ENCODE measurements at places on chromosomes 1 and 21. TPM values are rescaled to one million over a fixed set of nuclear protein-coding genes. Genes with fewer than 3 reads are reported as not detected.
A peak's percentile ranks its signal among the peaks of the same experiment; 100 is the strongest.

Gene NUP210L
- total RNA-seq, result 0.05 TPM

Gene COP1
- 36.5 TPM for total RNA-seq

Gene CYP4Z1
- not detected for total RNA-seq

DNA sequence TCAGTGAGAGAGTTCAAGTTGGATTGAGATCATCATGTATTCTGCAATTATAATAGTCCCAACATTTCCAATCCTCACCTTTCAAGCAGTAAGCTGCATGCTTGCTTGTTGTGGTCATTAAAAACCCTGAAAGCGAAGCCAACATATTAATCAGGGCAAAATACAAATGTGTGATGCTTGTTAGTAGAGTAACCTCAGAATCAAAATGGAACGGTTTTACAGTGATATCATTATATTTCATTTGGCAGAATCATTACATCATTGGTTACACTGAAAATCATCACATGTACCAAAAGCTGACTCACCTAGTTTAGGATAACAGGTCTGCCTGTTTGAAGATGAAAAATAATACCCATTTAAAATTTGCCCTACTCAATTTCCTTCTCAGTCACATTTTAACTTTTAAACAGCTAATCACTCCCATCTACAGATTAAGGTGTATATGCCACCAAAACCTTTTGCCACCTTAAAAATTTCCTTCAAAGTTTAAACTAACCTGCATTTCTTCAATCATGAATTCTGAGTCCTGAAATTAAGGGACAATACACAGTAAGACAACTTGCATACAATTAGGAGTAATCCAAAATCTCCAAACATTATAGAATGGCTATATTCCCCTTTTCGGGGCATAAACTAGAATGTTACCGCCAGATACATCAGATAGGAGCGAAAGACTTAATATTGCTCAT is 3.5 kb downstream of the GAS5 start:
- H3K36me3 ChIP-seq, result peaks cover 42% of the 10 kb centered on the region
- H3K27ac ChIP-seq, result peak overlapping the region; percentile 96
- peak overlapping the region; percentile 79 for H3K4me3 ChIP-seq
- peaks cover 30% of the 10 kb centered on the region for H3K4me1 ChIP-seq
- H3K27me3 ChIP-seq, result no peaks in the 10 kb centered on the region
- DNase-seq, result no peak

DNA sequence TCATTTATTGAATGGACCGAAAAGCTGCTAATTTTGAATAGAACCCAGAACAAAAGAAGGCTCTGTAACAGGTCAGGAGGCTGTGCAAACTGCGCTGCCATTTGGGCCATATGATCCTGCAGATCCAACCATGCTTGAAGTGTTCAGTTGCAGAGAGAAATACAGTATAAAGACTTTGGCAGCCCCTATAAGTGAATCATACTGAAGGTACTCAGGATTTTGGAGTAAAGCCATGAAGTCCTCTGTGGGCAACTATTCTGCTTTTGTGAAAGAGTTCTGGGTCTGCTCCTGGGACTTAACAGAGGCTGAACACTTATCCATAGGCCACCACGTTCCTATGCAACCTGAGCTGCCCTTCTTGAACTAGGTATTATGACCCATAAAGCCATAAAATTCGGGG is 1613.6 kb upstream of the PRMT6 start:
- no peaks in the 10 kb centered on the region for H3K27me3 ChIP-seq
- no peak overlapping the region for H3K27ac ChIP-seq
- H3K4me1 ChIP-seq, result no peaks in the 10 kb centered on the region
- H3K4me3 ChIP-seq, result no peak overlapping the region
- no peaks in the 10 kb centered on the region for H3K36me3 ChIP-seq

DNA sequence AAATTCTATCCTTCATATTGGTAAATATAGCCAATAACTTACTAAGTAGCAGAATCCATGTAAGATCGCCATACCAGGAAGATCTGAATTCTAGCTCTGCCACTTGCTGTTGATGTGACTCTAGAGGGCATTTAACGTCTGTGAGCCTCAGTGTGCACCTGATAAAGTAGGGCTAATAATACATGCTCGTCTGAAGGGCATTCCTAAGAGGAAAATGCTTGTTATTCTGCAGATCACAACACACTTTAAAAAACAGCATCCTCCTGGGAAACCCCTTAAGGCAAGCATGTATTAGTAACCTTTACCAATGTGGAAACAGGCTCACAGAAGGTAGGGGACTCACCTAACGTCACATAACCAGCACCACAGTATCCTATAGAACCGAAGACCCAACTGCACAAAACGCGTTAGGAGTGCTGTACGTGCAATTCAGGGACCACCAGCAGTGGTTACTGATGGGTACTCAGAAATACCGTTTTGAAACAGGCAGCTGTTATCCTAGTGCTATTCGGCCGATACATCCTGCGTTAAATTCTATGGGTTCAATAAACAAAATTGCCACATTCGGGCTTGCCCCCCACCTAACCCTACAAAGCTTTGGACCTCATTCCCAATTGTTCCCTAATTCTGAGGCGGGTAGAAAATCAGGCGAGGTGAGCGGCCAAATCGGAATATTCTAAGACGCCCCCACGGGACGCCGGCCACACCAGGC is 758 bp downstream of the DEPDC1 start:
- peaks cover 9% of the 10 kb centered on the region for H3K4me1 ChIP-seq
- no peaks in the 10 kb centered on the region for H3K27me3 ChIP-seq
- peak overlapping the region; percentile 97 for H3K27ac ChIP-seq
- H3K36me3 ChIP-seq, result peaks cover 22% of the 10 kb centered on the region

DNA sequence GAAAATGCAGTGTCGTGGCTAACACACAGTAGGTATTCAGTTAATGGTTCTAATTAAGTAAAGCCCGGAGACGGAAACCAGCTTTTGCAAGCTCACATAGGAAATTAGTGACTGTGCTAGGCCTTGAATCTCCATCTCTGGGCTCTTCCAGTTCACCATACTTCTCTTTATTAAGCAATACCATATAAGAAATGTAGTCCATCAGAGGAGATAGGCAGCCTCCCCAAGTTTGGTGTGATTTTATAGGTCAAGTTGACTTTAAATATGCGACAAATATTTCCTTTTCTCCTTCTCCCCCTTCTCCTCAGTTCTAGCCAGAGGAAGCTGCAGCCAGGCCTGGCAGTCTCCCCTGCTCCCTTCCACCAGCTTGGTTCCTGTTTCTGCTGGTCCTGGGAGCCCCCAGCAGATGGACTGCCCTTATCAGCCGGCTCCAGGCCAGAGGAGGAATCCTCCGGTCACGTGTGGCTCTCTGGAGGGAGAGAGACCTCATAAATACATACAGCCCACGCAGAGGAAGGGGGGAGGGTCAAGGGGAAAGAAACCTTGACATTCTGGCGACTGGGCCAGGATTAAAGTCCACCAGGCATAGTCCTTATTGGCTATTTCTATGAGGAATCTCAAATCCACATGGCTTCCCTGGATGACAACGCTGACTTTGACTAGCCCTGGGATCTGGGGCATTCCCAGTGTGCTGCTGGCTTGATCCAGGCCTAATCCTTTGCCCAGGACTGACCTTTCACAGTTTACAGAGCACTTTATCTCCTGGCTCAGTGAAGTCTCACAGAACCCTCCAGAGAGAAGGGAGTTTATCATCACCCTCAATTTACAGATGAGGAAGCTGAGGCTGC is 115.1 kb upstream of the JUN start:
- H3K27ac ChIP-seq, result peak overlapping the region; percentile 27
- H3K4me3 ChIP-seq, result no peak overlapping the region
- DNase-seq, result no peak
- H3K4me1 ChIP-seq, result peaks cover 3% of the 10 kb centered on the region

Gene CFHR5
- total RNA-seq, result not detected

GRCh38 chr1:160488347-160489058 is 34.6 kb downstream of the SLAMF6 start:
- no peak overlapping the region for H3K27ac ChIP-seq
- H3K4me1 ChIP-seq, result no peaks in the 10 kb centered on the region
- H3K36me3 ChIP-seq, result no peaks in the 10 kb centered on the region
- H3K27me3 ChIP-seq, result no peaks in the 10 kb centered on the region
- no peak for DNase-seq
- no peak overlapping the region for H3K4me3 ChIP-seq

DNA sequence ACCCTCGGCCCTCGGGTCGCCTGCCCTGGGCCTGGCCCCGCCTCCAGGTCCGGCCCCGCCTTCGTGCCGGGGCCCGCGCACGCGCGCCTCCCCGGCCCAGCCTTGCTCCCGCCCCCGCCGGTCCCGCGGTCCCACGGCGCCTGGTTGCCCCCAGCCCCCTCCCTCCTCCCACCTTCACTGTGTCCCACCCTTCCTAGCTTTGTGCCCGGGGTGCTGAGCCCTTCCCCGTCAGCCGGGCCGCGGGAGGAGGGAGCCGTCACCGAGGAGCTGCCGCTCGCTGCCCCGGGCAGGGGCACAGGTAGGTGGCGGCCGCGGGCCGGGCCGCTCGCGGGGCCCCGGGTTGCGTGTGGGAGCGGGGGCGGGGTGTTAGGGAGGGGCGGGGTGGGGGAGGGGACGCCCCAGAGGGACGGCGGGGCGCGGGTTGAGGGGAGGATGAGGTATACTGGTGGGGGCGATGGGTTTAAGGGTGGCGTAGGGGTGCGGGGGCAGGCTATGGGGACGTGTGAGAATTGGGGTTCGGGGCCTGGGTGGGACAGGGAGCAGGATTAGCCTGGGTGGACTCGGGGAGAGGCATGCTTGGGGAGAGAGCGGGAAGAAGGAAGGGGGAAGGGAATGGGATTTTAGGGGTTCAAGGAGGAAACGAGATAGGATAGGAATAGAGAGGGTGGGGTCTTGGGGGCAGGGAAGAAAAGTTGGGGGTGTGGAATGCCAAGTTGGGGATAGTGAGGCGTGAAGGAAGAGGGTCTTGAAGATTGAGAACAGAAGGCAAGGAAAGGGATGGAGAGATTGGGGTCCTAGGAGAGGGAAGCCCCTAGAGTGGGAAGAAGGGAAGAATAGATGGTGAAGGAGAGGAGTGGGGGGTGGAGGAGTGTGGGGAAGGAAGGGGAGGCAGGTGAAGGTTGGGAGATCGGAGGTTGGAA is at the start of gene LRRC42:
Gene LRRC42, plus strand, starts transcription at position 99 of the 920 bp plus-strand sequence. CDS start 5,650 bp downstream, outside the sequence.
- peak within 1 kb of the TSS; percentile 85 for H3K27ac ChIP-seq
- H3K4me1 ChIP-seq, result peaks cover 26% of the 10 kb centered on the region
- no peak for DNase-seq
- H3K4me3 ChIP-seq, result peak within 1 kb of the TSS; percentile 74
- no peaks in the 10 kb centered on the region for H3K27me3 ChIP-seq
- H3K36me3 ChIP-seq, result peaks cover 4% of the 10 kb centered on the region

Gene GNAT2
- total RNA-seq, result 0.44 TPM

- DNase-seq, result no peak
- no peak overlapping the region for H3K4me3 ChIP-seq
- no peak overlapping the region for H3K27ac ChIP-seq
- no peaks in the 10 kb centered on the region for H3K36me3 ChIP-seq
- no peaks in the 10 kb centered on the region for H3K4me1 ChIP-seq
These were observed 33.3 kb downstream of the EXTL2 start for GRCh38 chr1:100861379-100861778.

GRCh38 chr1:29579821-29580425 is 343.6 kb downstream of the PTPRU start:
- H3K4me1 ChIP-seq, result no peaks in the 10 kb centered on the region
- H3K36me3 ChIP-seq, result no peaks in the 10 kb centered on the region
- H3K27me3 ChIP-seq, result no peaks in the 10 kb centered on the region

DNA sequence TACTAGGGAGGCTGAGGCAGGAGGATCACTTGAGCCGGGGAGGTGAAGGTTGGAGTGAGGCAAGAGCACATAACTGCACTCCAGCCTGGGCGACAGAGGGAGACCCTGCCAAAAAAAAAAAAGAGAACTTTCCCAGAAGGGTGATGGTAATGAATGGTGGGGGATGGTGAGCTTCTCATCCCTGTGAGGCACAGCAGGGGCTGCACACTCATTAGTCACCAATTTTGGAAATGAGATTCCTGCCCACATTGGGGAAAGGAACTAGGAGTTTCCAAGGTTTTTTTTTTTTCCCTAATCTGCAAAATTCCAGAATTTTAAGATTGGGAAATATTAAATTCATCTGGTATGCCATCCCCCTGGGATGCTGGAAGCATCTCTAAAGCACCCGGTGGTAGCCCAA is 50.2 kb upstream of the SSBP3 start:
- no peak overlapping the region for H3K4me3 ChIP-seq
- DNase-seq, result no peak
- H3K36me3 ChIP-seq, result no peaks in the 10 kb centered on the region
- peaks cover 3% of the 10 kb centered on the region for H3K4me1 ChIP-seq
- H3K27me3 ChIP-seq, result no peaks in the 10 kb centered on the region

Data from Panc1 (cell line).